OCI-LY7 (cell line): ENCODE measurements at places on chromosomes 2 and 18.
A peak's percentile ranks its signal among the peaks of the same experiment; 100 is the strongest.

DNA sequence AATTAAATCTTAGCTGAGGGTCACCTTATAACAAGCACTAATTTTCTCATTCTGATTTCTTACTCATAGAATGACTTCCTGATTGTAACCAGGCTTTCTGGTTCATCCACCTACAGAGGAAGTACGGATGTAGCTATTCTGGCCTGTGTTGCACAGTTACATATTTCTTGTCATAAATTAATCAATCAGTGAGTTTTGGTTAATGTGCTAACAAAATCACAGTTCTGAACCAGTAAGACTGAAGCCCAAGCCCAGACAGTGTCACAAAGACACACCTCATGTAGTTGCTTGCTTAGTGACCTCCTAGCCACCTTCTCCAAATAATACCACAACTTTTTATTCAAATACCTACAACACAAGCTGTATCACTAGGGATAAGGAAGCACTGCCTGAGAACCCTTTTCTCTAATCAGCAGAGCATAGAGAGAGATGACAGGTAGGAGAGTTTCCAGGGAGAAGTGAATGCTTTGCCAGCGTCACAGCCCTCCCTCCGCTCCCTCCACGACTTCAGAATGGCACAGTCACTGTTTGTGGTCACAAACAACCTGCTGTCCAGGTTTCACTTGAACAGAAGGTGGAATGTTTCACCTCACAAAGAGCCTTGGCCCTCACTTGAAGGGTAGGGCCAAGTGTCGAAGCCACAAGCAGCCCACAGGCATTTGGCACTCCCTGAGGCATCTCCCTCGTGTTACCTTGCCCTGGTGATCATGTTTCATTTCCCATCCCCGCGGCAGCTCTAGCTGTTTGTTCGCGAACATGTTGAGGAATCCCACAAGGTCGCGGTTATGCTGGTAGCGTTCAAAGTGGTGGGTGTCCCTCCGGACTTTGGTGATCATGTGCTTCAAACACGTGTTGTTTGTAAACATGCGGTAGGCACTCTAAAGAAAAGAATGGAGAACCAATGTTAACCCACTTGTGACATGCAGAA is 120.8 kb upstream of the STK17B start:
- DNase-seq, result no peak

GRCh38 chr2:126527836-126528490 is 128.0 kb upstream of the GYPC start:
- DNase-seq, result peak; percentile 65

DNA sequence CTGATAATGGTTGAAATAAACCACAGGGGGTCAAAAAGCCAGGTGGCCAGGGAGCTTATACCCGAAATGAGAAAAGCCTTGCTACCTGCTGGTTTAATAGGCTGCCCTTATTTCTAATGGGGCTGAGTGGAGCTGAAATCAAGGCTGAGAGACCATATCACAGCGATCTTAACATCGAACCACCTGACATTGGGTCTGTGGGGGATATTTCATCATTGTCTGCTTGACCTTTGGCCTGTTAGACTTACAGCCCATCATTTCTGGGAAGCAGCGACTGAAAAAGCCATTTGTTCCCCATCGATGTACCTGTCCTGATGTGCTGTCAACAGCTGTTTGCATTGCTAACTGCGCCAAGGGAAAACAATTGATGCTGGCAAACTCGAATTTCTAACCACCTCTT is 199.7 kb upstream of the SLC14A2 start:
- no peak for DNase-seq

- no peak for DNase-seq
These were observed 14.7 kb downstream of the LINC00305 start for GRCh38 chr18:64134044-64134747.

GRCh38 chr2:239853706-239854327 is 171.3 kb downstream of the NDUFA10 start:
- DNase-seq, result no peak

DNA sequence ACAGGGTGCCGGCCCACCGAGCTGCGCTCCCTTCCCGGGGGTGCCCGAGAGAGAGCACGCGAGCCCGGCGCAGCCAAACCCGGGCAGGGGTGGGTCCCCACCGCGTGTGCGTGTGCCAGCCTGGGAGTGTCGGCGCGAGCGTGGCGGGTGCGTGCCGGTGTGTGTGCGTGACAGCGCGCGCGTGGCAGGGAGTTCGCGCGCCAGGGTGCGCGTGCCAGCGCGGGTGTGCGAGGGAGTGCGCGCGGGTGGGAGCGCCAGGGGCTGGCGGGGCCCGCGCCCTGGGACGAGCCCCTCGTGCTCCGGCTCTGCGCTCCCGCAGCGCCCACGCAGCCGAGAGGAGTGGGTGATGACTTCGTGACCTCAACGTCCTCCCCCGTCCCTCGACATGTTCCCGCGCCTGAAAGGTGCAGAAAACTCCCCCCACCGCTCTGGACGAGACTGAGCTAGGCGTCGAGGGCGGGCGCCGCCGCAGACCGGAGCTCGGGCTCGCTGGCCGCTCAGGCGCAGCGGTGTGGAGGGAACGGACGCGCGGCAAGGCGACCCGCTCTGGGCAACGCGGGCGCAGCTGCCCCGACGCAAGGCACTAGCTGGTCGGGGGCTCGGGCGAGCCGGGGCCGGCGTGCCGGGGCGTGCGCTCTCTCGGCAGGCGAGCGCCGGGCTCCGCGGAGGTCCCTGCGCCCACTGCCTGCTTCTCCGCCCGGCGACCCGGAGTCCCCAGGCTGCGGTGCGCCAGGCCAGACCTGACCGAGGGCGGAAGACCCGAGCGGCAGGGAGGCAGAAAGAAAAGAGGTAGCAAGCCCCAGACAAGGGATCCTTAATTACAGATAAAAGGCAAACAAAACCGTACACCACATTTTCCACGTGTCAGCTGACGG is 582.8 kb downstream of the ZEB2 start:
- DNase-seq, result no peak

- DNase-seq, result no peak
These were observed 116.1 kb upstream of the GPC1 start for GRCh38 chr2:240319221-240319854.

GRCh38 chr2:195535911-195536522 is 121.0 kb upstream of the SLC39A10 start:
- DNase-seq, result peak; percentile 36

GRCh38 chr18:3447068-3447894 is 2.7 kb upstream of the TGIF1 start:
- DNase-seq, result no peak

GRCh38 chr18:21980744-21981143 is 188.6 kb upstream of the GATA6 start:
- DNase-seq, result no peak

DNA sequence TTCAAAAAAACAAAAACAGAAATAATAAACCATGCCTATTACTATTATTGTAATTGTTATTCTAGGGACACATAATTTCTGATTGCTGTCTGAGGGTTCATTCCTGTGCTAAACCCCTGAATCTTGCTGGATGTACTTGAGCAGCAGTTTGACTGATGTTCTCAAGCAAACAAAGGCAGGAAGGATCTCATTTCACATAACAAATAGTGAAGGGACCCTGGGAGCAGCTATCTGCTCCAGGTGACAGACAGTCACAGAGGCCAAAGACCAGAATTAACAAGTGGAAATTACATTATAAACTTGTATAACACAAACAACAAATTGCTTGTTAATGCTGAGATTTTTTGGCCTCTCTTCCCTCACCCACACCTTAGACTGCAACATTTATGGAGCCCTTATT is 284.2 kb downstream of the THSD7B start:
- DNase-seq, result no peak

GRCh38 chr2:190792956-190793888 is 87.4 kb upstream of the GLS start:
- no peak for DNase-seq

DNA sequence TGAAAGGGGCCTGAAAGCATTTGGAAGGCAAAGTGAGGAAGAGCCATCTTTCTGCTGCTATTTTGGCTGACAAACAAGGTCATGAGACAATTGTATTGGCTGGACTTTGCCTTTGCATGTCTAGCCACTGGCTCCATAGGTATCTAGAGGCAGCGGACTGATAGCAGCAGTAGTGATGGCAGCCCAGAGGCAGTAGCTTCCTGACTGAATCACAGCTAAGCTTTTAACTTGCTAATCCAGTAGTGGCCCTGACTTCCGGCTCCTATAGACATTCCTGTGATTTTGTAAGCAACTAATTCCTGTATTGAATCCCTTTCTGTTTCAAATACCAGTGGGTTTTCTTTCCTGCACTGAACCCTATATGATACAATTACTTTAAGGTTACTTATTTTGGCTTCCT is 69.8 kb upstream of the PDE1A start:
- no peak for DNase-seq

GRCh38 chr2:7812231-7812995 is 869.4 kb upstream of the ID2 start:
- DNase-seq, result no peak

- DNase-seq, result no peak
These were observed 23.9 kb downstream of the PRKCE start for GRCh38 chr2:45675263-45675812.

DNA sequence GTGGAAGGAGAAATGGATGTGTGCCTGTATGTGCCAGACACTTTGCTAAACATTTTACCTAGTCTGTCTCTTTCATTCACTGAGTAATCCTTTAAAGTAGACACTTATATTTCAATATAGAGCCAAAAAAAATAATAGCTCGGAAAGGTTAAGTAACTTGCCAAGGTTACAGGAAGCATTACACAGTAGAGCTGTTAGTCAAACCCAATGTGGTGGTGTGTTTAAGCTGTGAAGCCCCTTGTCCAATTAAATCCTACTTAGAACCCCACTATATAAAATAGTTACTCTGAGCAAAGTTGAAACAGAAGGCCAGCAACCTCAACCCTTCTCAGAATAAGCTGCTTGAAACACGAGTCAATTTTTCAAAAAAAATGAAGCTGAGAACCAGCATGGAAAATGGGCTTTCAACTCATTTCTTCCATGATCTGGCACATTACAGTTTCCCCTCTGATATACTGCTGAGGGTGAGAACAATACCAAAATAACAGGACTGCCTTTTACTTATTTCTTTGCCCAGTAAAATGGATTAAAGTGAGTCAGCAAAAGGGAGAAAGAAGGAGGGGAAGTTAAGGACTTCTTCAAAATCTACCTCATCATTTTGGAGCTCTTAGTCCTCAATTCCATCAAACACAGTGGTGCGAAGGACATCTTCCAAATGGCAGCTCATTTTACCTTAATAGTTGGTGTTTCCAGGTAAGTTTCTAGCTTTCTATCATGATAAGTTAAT is 7.9 kb downstream of the RDH14 start:
- no peak for DNase-seq

DNA sequence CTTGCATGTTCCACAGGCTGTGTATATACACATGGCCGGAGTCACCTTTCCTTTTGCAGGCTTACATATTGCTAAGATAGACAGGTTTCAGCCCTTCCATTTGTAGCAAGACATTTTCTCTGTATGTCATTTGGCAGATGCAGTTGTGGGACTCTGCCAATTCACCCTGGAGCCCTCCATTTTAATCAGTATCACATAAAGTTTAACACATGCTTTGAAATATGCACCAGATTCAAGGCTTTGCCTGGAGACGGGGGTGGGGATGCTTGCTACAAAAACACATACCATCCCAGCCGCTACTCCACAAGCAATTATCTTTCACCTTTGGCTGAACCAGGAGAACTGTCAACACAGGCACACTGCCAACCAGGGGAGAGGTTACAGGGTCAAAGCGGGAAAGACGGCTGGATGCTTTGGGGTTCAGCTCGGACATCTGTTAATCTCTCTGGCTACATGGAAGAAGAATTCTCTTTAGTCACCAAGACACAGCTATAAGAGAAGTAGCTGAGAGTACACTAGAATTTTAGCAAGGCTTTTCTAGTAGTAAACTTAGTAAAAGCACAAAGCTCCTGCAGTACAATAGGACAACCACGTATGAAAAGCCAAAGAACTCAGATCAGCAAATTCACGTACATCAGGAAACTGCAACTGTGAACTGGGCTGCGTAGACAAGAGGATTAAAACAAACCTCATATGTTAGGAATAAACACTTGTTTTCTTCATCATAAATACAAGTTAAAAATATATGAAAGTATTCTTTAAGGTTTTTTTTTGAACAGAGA is 130.9 kb downstream of the EXOC6B start:
- no peak for DNase-seq

DNA sequence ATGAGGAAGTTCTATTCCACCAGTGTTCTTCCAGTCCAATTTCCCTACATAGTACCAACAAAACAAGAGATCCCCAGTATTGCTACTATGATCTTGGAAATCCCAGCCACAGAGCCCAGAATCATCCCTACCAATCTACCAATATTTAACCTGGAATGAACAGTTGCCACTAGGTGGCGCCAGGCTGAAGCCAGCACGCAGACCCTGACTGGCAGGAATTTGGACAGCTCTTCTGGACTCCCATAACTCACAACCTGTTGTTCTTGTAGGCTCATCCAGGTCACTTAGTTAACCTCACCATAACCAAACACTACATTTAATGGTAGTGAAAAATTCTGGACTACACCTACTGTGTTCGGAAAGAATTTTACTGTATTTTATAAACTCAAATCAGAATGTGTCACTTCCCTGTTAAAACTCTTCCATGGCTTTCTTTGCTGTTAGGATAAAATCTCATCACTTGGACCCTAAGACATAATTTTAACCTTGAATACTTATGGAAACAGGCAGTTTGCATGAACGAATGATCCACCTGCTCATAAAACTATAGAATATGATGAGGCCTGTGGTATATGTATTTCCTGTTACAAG is 59.8 kb upstream of the SLC38A11 start:
- DNase-seq, result peak; percentile 72

DNA sequence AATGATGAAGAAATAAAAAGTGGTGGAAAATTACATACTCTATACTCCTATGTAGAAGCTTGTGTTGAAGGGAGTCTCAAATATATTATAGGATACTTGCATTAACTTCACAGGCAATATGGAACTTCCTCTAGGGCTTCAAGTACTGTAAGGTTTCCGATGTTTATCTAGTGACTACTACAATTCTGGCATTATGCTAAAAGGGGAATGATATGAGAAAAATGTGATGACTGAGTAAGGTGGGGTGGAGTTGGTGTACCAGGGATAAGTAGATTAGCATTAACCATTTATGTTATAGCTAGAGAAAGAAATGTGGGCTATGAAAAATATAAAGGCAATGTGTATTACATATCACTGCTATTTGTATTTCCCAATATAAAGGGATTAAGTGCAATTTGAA is 229.5 kb downstream of the DCC start:
- DNase-seq, result no peak

DNA sequence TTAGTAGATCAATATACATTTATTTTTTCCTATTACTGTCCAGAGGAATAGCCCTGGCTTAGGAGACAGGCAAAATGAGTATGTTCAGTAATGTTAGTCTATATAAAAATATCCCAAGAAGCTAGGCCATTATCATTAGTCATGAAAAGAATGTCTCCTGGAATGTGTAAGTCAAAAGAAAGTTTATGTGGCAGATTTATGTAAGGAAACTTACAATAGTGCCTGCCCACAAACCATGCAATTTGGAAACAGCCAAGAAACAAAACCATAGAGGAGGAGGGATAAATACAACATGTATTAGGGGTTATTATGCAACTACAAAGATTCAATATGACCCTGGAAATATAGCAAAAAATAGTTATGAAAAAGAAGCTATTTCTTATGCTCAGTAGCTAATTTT is 96.3 kb downstream of the NOL4 start:
- no peak for DNase-seq
